ENCODE measurements at places on chromosomes 2 and 18.

GRCh38 chr2:232852676-232853075 lies 17.4 kb upstream of the SNORC start:
- DNase-seq, result no peak

DNA sequence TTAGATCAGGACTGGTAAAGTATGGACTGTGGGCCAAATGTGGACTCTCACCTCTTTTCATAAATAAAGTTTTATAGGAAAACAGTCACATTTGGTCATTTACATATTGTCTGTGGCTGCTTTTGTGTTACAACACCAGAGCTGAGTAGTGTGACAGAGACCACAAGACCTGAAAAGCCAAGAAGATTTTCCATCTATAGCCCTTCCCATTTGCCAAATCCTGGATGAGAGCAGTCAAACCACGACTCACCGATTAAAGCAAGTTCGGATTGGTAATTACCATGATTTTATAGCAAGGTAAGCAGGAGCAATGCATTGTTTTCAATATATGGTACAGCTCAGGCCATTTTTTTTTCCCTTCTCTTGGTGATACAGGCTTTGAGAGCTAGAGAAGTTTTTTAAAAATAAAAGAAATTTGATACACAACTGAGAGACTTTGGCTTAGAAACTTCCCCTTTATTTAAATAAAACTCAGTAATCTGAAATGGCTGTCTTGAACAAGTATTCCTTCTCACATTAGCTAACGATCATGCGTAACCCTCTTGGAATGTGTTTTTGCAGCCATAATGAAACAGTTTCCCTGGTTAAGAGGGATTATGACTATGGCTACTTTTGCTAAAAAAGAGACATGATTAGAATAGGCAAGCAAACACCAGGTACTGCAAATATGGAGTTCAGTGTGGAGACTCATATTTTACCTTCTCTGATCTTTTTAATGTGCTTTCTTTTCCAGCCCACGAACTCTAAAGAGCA lies 9.5 kb upstream of the MALL start:
- no peak for DNase-seq

DNA sequence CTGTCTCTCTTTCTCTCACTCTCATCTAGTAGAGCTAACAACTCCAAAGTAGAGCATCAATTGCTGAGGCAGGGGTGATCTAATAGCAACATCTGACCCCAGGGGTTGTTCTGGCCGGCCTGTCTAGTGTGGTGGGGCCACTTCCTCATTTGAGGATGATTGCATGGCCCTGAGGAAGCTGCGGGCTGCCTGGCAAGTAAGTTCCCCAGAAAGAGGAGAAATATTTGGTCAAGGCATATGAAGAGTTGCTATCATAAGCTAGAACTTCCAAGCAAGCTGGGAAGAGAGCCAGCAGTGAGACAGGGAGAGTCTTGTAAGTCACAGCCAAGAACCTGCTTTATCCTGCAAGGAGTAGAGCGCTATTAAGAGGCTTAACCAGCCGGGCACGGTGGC lies 50.8 kb upstream of the TMEM87B start:
- DNase-seq, result peak; percentile 27

DNA sequence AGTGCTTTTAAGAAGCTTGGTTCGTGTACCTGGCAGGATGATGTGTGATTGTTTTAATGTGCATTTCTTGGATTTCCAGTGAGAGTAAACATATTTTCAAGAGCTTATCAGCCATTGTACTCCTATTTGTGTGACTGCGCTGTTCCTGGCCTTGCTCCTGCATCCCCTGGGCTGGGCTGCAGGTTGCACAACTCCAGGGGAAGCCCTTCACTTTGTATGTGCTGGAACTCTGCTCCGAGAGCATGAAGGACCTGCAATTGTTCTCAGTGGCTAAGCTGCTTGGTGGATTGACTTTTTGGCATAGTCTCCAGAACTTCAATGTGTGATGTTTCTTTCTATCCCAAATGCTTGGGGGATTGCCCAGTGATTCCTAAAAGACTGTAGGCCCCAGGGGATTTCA lies 18.8 kb downstream of the ATP6V1C2 start:
- DNase-seq, result no peak

GRCh38 chr2:173571021-173571821 lies 216.5 kb downstream of the CDCA7 start:
- no peak for DNase-seq

GRCh38 chr2:98460573-98461497 lies 16.2 kb downstream of the INPP4A start:
- no peak for DNase-seq

GRCh38 chr18:56233595-56233994 lies 404.8 kb downstream of the TXNL1 start:
- no peak for DNase-seq

DNA sequence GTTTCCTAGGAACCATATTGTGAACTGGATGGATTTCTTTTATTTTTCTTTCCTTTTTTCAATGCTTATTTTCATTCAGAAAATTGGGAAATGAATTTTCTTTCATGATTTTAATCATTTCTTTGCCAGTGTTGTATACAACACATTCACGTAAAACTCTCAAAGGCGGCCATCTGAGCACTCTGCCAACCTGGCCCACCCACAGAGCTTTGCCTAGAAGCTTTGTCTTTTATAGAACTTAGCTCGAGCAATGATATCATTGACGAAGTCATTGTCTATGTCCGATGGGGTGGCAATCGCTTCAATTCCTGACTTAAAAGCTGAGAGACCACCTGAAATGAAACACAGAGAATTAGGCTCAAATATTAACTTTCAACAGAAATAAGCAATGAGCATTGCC lies 13.3 kb downstream of the LYG2 start:
- no peak for DNase-seq

- DNase-seq, result no peak
Observed at GRCh38 chr18:77106331-77106730, 26.3 kb downstream of the MBP start.

DNA sequence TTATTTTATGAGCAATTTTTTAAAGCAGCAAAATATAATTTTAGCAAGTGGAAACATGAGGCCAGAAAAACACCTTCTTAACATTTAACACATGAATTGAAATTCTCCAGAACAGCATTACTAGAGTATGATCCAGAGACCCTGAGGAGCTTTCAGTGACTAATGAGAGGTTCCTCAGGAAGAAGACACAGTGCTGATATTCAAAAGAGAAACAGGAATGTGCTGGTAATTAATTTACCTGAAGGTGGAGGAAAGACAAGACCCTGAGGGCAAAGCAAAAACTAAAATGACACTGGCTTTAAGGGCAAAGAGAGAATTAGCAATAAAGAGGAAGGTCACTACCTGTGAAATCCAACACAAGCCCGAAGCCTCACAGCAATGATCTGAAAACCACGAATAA lies 97.0 kb downstream of the CDH2 start:
- DNase-seq, result no peak

DNA sequence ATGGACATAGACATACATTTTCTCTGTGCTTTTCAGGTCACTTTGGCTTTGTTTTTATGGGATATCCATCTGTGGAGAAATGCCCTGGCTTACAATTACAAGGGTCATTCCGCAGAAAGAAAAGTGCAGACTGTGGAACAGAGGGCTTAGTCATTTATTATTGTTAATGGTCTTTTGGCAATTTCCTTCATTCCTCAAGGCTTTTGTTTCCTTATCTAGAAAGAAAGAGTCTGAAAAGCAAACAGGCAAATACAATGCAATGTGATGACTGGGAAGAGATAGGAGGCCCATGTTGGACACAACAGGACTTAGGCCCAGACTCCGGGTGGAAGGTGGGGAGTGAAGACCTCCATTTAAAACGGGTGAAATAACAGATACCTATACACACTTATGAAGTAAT lies 129.5 kb upstream of the CAVIN2 start:
- DNase-seq, result no peak

DNA sequence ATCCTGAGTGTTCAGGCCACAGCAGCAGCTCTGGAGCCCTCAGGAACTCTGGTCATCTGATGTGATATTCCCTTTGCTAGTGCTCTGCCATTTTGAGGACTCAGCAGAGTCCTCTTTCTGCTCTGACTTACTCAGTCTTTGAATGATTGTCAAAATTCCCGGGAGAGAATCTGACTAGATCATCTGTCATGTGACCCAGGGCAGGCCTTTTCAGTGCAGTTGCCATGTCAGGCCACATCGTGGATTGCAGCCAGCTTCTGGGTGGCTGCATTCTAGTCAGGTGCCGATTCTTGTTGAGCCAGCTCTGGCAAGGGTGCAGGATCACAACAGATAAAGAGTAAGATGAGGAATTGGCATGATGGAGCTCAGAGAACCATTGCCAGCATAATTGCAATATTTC lies 795.6 kb downstream of the CPS1 start:
- DNase-seq, result no peak

DNA sequence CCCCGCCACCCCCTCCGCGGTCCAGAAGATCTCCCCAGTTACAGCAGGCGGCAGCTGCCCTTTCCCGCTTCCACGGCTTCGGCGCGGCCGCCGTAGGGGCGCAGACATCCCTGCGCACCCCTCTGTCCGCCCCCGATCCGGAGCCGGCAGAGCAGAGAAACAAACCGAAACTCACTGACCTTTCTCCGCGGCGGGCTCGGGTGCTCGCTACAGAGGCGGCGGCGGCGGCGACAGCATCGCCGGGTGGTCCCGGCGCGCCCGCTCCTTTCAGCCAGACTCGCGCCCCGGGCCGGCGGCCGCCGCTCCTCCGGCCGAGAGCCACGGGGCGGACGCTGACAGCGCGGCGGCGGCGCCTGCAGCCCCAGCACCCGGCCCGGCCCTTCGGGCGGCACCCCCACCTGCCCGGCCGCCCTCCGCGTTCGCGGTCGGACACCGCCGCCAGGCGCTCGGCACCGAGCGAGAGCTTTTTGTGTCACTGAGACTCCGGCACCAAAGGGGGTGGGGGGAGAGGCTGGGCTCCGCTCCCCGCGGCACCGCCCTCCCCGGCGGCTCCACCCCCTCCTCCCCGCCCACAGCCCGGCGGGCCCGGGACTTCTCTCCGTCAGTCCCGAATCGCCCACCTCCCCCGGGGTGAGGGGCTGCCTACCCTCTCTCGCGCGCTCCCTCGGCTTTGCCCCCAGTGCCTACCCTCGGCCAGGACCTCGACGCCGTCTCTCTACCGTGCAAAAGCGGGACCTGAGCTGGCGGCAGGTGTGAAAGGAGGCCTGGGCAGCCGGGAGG lies 1.4 kb upstream of the RNF152 start:
- no peak for DNase-seq

GRCh38 chr2:9914384-9915065 lies 37.0 kb upstream of the GRHL1 start:
- DNase-seq, result no peak

DNA sequence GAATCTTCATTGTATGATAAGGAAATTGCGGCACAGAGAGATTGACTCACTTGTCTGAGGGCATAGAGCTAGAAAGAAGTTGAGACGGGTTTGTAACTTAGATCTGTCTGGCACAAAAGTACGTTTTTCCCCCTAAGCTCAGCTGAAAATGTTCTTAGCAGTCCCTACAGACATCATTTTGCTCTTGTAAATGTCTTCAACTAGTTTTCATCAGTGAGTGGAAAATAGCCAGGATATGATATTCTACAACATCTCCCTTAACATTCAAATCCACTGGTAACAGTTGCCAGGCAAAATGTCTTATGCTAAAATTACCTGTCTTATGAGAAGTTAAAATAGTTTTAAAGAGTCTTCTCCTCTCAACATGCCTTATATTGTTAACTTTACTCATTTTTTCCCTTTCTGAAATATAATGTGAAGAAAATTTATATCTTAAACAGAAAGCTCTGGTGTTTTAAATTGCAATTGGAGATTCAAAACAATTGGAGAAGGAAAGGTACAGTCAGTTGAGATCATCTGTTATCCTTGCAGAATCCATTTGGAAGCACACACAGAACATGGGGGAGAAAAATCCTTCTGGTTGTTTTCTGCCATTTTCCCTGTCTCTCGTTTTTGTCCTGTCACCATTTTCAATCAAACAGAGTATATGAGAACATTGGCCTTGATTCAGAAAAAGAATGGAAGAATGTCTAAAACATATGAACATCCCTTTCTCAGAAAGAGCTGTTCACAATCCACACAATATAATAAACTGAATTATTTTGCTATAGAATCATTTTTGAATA lies 255.0 kb downstream of the TRIB2 start:
- DNase-seq, result no peak

DNA sequence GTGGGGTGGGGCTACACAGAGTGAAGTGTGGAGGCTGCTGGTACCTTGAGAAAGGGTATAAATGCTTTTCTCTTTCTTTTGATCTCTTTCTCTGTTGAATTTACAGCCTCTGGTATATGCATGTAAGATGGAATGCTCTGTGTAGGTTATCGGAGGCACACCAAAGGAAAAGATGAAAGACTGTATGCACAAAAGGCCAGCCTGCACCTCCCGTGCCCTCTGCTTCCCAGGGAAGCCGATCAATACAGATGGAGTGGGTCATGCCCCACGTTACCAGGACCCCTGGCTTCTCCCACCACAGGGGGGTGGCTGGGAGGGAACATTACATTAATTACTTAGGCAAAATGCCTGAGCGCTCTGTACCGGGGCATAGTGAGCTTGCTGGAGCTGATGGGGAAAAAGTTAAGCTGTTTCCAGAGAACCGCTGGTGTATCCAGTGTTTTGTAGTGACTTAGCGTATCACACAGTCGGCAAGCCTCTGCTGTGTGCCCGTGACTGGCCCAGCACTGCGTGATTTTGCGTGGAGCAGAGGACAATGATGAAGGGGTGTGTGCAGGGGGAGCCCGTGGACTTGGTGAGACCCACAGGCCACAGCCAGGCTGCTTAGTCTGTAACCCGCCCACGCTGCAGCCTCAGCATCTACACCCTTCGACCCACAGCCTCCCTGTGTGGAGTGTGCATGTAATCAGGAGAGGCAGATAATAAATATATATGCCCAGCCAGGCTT lies 8.0 kb downstream of the ALLC start:
- no peak for DNase-seq

- no peak for DNase-seq
Observed at GRCh38 chr18:48885266-48885923, 65.4 kb downstream of the SMAD7 start.

- DNase-seq, result no peak
Observed at GRCh38 chr18:50465211-50466153, 90.6 kb downstream of the SKA1 start.

- DNase-seq, result no peak
Observed at GRCh38 chr2:178449700-178450523, 1.1 kb downstream of the PRKRA start.

GRCh38 chr18:57768537-57769326 lies 34.4 kb downstream of the ATP8B1 start:
- DNase-seq, result no peak

- DNase-seq, result no peak
Observed at GRCh38 chr2:196294516-196294909, 123.1 kb upstream of the STK17B start.

GRCh38 chr2:28435241-28435640 lies 42.6 kb downstream of the FOSL2 start:
- no peak for DNase-seq
